ENCODE measurements at places on chromosomes 7 and 10.

DNA sequence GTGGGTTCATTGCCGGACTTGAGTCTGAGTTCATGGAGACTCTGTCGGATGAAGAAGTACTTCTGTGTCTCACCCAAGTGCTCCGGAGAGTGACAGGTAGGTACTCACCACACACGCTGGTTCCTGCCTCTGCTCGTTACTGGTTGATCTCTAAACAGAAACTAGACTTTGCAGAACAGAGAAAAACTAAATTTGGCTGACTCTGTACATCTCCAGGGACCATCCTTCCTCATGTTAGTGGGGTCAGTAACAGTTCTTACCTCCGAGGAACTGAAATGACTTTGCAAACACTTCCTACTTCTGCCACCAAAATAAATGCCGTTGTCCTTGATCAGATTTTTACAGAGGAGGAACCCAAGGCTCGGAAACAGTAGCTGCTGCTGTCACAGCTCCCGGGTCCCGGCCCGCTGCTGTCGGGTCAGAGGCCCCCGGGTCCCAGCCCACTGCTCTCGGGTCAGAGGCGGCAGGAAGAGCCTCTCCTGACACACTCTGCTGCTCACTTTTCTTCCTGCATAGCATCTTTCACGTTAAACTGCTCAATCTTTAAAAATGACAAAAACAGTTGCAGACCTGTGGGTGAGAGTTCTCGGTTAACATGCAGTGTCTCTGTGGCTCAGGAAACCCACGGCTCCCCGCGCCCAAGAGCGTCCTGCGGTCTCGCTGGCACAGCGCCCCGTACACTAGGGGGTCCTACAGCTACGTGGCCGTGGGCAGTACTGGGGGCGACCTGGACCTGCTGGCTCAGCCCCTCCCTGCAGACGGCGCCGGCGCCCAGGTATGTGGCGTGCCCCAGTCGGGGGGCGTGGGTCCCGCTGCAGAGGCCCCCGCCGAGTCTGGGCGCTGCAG lies 4.8 kb upstream of the MTG1 start:
- DNase-seq = no peak

DNA sequence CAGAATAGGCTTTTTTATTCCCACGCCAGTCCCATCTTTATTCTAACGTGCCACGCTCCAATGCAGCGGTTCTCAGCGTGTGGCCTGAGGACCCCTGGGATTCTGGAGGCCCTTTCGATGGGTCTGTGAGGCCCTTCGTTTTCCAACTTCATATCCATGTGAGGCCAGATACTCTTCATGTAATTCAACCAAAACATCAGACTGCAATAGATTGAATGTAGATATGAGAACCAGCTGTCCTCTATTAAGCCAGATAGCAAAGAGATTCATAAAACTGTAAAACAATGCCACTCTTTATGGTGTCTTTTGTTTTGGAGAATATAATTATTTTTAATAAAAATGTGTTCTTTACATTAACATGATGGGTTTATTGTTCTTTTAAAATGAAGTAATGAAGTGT lies 53.2 kb upstream of the KMT2C start:
- DNase-seq = no peak

- no peak for DNase-seq
Measured at GRCh38 chr7:158814637-158815036, 14.7 kb downstream of the ESYT2 start.

DNA sequence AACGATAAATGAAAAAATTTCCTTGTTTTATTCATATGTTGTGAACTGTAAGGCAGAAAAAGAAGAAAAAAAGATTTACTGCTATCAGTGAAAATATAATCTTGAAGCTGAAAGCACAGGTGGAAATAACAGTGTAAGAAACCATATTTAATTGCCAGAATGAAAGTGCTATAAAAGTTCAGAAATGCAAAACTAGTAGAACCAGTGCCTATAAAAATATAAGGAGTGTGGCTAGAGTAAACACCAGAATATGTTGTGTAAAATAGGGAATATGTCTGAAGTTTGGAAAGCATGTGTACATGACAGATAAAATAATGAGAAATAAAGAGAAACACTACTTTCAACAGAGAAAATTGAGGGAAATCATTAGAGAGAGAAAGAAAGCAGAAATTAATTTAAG lies 350.5 kb upstream of the NPSR1 start:
- no peak for DNase-seq

- no peak for DNase-seq
Measured at GRCh38 chr7:128027485-128027980, 3.7 kb downstream of the LRRC4 start.

DNA sequence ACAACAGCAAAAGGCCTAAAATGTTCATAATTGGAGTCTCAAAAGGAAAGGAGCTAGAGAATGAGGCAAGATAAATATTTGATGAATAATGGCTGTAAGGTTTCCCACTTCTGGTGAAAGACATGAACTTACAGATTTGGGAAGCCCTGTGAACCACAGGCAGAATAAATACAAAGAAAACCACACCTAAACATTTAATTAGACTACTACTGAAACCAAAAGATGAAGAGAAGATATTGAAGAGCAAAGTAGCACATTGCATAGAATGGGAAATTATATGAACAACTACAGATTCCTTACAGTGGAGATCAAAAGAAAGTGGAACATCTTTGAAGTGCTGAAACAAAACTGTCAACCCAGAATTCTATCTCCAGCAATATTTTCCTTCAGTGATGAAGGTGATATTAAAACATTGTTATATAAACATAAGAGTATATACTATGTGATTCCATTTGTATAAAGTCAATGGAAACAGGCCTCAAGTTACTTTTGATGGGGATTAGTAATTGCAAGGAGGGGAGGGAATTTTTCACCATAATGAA lies 191.3 kb upstream of the KAT6B start:
- no peak for DNase-seq

GRCh38 chr7:143416565-143417149 lies 8.0 kb upstream of the EPHA1 start:
- peak; percentile 60 for DNase-seq

DNA sequence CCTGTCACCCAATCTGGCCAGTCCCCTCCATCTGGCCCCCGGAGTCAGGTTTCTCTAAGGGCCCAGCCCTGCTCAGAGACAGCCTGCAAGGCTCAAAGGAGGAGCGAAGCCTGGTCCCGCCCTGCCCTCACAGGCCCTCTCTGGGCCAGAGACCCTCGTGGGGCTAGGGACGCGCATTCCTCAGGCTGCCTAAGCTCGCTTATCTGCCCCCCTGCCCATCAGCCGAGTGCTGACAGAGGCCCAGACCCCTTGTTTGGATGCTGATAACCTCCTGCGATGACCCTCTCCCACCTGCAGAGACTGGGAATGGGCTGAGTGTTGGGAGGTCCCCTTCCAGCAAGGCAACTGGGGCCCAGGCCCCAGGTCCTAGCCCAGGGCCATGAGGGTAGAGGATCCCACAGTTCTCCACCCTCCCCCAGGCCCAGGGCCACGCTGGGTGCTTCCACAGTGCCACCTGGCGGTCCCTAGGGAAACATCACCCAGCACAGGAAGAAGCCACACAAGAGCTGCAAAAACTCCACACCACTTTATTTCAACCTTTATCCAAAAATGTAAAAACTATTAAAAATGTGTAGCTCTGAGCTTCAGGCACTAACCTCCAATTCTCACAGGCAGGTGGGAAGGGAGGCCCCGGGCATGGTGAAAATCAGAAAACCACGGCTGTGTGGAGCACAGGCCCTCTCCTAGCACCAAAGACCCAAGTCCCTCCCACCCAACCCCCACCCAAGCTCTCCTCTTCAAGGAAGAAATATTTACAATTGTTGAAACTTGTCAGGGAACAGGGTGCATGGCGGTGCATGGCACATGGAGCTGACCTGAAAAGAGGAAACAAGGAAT lies 2.2 kb downstream of the NPM3 start:
- DNase-seq = peak; percentile 71

- DNase-seq = peak; percentile 90
Measured at GRCh38 chr7:137880432-137880831, 33.7 kb upstream of the DGKI start.

GRCh38 chr10:10490581-10490980 lies 527.1 kb upstream of the CELF2 start:
- no peak for DNase-seq
